Activated CD8-positive, alpha-beta T cell treated with anti-CD3 and anti-CD28 coated beads, Interleukin-2, amount 10 ng/mL, durations not matched to agents 7 days and 5 days (primary cell): ENCODE measurements at places on chromosomes 13 and 19. TPM values are rescaled to one million over a fixed set of nuclear protein-coding genes. Genes with fewer than 3 reads are reported as not detected.

B3GNT8 gene
- 2.9 TPM for total RNA-seq

ZNF837 gene
- total RNA-seq = 1.5 TPM

CD22 gene
- 0.63 TPM for total RNA-seq

GDF15 gene
- total RNA-seq = not detected

LAIR1 gene
- total RNA-seq = 97.6 TPM

DNA sequence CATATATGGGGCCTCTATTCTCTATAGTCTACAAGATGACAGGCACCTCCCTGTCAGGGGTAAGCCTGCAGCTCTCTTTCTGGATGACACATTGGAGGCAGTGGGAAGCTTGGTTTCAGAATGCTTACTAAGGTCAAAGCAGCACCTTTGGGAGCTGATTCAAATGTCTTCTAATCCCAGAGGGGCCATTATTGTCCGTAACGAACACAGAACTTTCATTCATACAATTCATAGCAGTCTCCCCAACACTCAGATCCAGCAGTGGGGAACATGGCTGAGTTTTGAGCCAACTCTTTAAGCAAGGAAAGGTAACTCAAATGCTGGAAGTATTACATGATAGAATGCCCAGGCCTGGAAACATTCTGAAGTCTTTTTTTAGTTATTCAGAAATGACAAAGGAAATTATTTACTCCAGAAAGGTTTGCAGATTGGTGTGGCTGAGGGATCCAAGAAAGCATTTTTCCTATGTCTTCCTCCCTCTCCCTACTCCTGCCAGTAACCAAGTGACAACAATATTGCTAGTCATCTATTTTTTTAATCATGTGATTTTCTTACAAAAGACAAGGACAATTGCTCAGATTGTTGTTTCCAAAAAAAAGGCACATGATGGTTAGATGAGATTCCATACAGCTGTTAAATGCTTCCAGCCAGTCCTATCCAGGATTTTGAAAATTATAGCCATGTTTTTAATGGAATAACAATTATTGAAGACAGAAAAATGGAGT lies 118.7 kb downstream of the FOXO1 start:
- DNase-seq = no peak

GRCh38 chr13:41289463-41289881 lies 21.6 kb upstream of the NAA16 start:
- DNase-seq = no peak

GRCh38 chr19:12779162-12779993 lies 4.0 kb upstream of the HOOK2 start:
- DNase-seq = no peak

DNA sequence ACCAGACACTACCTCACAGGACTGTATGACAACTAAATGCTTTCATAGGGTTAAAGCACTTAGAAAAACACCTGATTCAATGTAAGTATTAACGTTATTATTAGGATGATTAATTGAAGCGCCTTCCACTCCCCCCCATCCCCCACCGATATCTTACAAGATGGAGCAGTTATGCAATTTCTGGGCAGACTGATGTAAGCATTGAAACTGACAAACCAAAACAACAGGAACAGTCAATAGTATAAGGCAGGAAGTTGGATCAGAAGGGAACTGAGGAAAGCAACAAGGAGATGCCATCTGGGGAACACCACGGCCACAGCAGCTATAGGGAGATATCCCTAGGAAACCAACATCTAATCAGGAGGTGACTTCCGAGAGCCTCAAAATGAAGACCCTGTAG lies 3.8 kb downstream of the LCP1 start:
- DNase-seq = no peak

GRCh38 chr19:49592486-49593232 lies 1.7 kb downstream of the PRR12 start:
- DNase-seq = peak; percentile 43

- DNase-seq = no peak
Measured at GRCh38 chr13:112160558-112160957, 93.6 kb downstream of the SOX1 start.
